Midbrain (tissue), 1 donor: ENCODE measurements at places on chromosomes 16 and 17.

GRCh38 chr17:30388321-30389179 is 9.8 kb downstream of the CPD start:
- no peak for DNase-seq

- no peak for DNase-seq
Observed at GRCh38 chr16:77409311-77409710, 25.5 kb downstream of the ADAMTS18 start.

GRCh38 chr16:28187595-28188004 is 24.2 kb downstream of the XPO6 start:
- DNase-seq, result no peak

GRCh38 chr16:87076950-87077749 is 240.0 kb downstream of the C16orf95 start:
- DNase-seq, result no peak

- DNase-seq, result no peak
Observed at GRCh38 chr16:19745286-19746010, 27.4 kb downstream of the IQCK start.
